AG08395 (cell line): ENCODE measurements at places on chromosomes 12 and 14.

DNA sequence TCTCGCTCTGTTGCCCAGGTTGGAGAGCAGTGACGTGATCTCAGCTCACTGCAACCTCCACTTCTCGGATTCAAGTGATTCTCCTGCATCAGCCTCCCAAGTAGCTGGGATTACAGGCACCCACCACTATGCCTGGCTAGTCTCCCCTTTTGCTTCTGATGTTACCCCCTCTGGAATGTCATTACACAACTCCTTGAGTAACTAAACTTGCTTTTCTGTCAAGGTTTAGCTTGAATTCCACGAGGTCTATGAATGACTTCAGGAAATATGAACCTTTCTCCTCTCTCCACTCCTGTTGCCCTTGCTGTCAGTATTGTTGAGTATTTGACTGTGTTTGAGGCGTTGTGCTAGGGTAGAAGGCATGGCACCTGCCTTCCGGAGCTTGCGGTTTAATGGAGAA is 16.8 kb upstream of the RTRAF start:
- no peak for DNase-seq

DNA sequence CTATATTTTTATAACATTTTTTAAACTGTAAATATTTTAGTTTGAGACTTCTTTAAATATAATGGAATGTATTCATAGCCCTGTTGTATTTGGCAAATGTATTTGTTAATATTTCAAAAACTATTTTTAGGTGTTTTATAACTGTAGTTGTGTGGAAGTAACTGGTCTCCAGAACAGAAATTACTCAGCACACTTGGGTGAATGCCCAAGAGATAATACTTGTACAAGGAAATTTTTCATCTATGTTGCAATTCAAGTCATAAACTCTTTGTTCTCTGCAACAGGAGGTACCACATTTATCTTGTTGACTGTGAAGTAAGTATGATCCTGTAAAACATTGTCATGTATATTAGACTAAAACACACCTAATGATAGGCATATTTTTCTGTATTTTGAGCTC is 72.8 kb downstream of the SLCO1B3 start:
- no peak for DNase-seq

DNA sequence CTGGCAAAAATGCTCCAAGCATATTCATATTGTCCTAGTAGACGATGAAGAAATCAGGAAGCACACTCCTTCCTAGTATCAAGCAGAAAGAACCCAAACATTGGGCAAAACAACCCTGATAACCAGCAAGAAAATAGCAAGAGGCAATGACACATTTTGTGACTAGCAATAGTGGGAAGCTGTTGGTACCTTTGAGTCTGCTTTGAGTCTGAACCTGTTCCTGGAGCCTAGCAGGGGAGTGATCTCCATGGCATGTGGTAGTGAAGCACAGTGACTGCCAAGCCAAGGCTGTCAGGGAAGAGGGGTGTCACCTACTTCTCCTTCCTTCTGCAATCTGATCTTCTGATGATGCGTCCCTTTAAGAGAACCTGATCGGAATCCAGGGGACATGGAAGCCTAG is 533.9 kb downstream of the VRK1 start:
- DNase-seq, result no peak

DNA sequence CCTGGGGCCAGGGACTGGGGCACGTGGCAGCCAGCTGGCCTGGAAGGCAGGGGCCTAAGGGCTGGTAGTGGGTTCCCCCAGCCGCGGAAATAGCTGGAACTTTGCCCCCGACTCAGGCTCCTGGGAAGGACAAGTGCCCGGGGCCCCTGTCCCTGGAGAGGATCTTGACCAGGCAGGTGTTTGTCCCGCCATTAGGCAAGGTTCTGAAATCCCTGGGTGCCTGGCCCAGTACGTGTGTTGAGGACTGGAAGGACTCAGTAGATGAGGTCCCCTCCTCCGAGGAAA is 94.2 kb downstream of the B4GALNT3 start:
- no peak for DNase-seq

DNA sequence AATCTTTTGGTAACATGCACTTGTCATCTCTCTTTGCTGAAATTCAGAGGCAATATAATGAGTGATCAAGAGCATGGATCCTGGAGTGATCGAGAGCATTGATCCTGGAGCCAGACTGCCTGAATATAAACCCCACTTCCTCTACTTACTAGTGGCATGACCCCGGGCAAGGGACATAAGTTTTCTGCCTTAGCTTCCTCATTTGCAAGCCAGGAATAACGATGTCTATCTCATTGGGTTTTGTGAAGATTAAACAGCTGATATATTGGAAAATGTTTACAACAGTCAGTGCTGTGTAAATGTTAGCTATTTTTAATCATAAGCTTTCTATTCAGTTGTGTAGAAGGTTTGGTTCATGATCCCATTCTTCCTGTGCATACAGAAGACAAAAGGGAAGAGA is 2.4 kb upstream of the CSRNP2 start:
- DNase-seq, result no peak
